ENCODE measurements at places on chromosomes 11 and 22. TPM values are rescaled to one million over a fixed set of nuclear protein-coding genes. Genes with fewer than 3 reads are reported as not detected.
A peak's percentile ranks its signal among the peaks of the same experiment; 100 is the strongest.

GRCh38 chr11:45267652-45268299 lies 18.4 kb downstream of the SYT13 start:
- no peak for DNase-seq

The E2F8 gene
- 7.7 TPM for total RNA-seq

The CARNS1 gene
- not detected for total RNA-seq

The MMP12 gene
- total RNA-seq: 1.3 TPM

- peak; percentile 46 for DNase-seq
Measured at GRCh38 chr11:68974421-68975194, 6.2 kb downstream of the MRGPRD start.

DNA sequence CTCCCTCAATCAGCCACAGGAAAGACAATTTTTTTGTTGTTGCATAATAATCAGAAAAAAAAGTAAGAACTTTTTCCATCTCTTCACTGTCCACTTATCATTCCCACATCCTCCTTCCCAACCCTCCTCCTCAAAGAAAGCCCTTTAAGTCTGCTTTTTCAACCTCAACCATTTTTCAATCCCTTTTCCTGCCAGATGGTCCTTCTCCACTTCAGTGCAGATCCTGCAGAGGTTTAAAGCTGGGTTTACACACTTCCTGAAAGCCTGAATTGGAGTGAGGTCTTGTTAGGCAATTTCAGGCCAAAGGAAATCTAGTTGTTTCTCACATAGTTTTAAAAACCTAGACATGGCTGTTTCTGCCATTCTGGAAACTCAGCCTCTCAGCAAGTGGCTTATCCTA lies 78.3 kb downstream of the RPL27A start:
- no peak for DNase-seq

GRCh38 chr22:45846952-45847351 lies 130.0 kb downstream of the WNT7B start:
- no peak for DNase-seq

DNA sequence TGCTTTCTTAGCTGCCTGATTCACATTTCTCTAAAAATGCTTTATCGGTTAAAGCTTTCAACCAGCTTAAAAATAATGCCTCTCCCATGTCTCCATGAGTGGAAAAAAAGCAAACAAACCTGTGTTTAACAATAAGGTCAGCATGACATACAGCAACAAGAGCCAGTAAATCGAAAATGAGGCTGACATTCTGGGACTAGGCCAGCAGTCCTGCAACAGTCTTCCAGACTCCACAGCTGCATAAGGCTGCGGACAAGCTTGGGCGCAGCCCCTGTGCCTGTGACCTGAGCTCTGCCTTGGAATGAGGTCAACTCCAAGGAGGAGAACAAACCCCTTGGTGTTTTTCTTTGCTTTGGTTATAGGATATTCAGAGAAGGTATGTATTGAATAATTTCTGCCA lies 95.5 kb downstream of the PGR start:
- no peak for DNase-seq

GRCh38 chr11:128448200-128448886 lies 139.0 kb downstream of the ETS1 start:
- DNase-seq: peak; percentile 95

The DERL3 gene
- 0.57 TPM for total RNA-seq

DNA sequence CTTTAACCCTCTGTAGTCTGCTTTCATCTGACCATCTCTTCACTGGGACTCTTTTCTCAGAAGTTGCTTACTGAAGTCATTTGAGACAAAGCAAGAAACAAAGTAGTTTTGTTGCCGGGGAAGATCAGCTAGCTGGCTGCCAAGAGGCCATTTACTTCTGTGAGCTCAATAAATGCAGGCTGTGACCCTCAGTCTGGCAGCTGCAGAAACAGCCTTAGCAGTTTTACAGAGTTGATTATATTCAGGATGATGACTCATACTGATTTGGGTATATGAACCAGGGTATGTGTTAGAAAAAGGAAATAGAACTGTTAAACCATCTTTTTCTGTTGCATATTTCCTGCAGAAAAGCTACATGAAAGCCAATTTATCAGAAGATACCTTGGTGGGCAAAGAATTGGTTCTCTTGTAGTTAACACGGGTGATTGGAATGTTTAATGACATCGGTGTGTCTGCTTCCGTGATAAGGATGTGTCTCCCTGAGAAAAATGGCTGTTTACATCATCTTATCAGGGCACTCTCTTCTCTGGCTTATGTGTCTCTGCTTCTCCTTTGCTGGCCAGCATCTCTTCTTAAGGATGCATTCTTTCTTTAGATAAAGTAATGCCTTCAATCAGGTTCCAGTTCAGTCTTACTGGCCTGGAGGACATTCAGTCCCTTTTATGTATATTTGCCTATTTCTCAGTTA lies 18.5 kb downstream of the FIBIN start:
- DNase-seq: peak; percentile 40

DNA sequence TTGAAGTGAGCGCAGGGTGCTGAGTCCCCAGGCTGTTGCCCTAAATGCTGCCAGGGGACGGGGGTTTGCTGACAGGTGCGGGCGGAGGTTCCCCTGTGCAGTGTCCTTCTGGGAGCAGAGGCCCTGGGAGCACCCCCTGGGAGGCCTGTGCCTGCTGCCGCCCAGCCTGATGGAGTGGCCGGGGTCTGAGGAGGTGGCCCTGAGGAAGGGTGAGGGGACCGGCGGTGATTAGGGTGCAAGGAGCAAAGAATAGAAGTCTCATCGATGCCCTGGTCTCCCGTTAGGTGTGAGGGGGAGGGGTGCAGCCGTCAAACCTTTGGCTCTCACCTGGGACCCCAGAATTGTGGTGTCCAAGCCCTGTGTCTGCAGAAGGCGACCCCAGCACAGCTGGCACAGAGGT lies 1294.7 kb downstream of the BRD1 start:
- no peak for DNase-seq

GRCh38 chr11:63537293-63538101 lies 889 bp downstream of the PLAAT4 start:
- DNase-seq: peak; percentile 43

DNA sequence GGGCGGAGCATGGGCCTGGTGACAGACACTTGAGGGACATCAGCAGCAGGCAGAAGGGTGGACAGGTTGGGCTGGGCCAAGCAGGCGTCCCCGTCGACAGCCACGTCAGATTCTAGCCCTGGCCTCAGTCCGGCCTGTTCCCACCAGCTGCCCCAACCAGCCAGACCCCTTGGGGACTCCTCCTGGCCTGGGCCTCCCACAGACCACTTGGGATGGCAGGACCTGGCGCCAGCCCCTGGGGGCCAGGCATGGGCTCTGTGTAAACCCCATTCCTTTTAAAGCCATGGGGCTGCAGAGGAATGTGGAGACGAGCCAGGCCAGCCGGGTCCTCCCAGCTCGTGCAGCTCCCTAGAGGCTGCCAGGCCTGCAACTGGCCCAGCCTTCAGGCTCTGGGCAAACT lies 4.7 kb upstream of the SUSD2 start:
- DNase-seq: no peak

GRCh38 chr11:13861411-13861810 lies 101.1 kb upstream of the SPON1 start:
- no peak for DNase-seq

DNA sequence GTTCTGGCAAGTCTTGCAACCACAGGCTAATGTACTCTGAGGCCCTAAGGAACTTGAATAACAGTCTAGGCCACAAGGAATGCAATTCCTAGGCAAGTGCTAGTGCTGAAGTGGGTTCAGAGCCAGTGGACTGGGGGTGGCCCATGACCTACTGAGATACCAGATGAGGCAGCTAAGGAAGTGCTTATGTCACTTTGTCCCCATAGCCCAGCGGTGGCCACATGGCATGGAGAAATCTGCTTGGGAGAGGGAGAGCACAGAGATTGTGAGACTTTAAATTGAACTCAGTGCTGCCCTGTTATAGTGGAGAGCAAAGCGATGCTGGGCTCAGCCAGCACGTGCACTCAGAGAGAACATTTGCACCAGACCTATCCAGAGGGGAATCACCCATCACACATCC lies 629.5 kb downstream of the JRKL start:
- no peak for DNase-seq

The MMP1 gene
- total RNA-seq: 1.9 TPM

DNA sequence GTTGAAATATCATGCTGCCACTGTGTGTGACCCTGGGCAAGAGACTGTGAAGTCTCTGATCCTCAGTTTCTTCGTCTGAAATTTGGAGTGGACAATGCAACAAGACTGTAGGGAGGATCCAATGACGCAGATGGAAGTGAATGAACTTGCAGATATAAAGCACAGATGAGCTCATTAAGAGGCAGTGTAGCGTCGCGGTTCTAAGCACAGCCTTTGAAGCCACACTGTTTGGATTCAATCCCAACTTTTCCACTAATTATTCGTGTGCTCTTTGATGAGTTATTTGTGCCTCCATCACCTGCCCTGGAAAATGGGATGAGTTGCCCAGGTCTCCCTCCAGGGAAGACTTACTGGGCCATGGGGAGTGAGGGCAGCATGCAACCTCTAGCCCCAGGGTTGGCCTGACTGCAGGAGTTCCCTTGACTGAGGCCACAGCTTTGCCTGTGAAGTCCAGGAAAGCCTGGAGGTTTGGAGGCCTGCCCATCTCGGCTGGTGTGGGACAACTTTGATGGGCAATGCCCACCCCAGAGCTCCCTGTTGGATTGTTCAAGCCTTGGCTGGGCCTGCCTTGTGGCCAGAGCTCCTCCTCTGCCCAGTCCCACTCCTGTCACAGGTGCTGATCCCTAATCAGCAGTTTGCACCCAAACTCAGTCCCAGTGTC lies 266.0 kb upstream of the B3GAT1 start:
- no peak for DNase-seq

The GDPD4 gene
- total RNA-seq: not detected

- DNase-seq: peak; percentile 54
Measured at GRCh38 chr11:118620529-118621070, 13.2 kb downstream of the PHLDB1 start.

DNA sequence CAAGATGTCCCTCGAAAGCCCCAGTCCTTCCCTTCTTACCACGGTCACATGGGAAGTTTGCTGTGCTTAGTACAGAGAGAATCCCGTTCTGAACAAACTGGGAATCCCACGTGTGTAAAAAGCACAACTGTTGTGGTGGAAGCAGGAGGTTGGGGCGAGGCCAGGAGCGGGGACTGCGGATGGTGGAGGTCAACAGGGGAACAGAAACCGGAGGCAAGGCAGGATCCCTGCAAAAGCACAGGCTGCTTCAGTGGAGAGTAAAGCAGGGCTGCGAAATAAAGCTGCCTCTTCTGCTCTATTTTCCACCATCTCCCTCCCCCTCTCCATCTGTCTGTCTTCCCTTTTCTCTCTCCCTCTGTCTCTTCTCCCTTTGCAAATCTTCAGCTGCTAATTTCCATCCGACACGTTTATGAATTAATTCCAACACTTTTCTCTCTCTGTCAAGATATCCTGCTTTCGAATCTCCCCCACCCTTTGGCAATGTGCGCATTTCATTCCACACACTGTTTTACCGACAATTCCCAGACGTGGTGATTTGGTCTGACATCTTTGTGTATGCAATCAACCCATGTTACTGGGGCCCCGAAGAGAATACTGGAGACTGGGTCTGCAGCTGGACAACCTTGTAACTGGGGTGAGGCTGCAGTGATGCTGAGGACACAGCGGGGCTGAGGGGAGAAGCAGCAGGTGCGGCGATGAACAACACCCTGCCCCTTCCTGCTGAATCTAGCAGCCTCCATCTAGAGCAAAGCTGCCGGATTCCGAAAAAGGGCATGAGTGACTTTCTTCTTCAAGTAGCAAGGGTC lies 571.8 kb downstream of the OPCML start:
- no peak for DNase-seq

DNA sequence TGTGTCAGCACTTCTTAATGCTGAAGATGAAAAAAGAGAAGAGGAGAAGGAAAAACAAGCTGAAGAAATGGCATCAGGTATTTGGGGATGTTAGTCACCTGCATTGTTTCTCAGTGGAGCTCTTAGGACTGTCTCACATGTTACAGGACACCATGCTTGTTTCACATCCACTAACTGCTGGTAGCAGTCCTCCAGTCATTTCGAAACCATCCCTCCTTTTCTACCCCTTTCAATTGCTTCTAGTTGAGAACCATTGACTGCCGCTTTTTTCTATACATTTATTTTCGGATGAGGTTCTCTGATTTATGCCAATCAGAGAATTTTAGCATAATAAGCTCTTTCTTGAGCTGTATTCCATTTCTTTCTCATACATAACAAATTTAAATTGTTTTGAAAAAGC lies 21.5 kb downstream of the BIRC2 start:
- DNase-seq: no peak

DNA sequence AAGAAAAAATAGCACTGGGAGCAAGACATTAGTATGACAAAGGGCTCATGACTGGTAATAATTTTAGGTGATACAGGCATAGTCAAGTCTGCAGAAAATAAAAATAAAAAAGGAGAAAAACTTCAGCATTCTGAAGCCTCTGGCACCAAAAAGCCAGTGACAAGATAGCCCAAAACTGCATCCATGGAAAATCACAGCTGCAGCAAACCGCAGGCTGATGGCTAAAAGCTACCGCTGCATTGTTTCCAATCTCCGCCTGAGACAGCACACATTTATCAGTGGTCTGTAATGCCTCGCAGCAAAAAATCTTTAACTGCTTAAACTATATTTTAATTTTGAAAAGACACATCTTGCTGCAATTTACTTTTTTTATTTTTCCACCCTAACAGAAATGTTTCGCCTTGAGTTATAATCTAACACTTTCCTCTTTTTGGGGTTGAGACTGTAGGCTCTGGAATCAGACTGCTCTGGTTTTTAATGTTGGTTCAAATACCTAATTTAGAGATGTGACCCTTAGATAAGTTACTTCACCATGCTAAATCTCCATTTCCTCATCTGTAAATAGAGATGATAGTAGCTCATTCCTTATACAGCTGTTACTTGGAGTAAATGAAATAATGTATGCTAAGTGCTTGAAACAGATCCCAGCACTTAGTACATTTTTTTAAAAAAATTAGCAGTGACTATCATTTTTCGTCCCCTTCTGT lies 42.0 kb upstream of the FIBIN start:
- DNase-seq: no peak

DNA sequence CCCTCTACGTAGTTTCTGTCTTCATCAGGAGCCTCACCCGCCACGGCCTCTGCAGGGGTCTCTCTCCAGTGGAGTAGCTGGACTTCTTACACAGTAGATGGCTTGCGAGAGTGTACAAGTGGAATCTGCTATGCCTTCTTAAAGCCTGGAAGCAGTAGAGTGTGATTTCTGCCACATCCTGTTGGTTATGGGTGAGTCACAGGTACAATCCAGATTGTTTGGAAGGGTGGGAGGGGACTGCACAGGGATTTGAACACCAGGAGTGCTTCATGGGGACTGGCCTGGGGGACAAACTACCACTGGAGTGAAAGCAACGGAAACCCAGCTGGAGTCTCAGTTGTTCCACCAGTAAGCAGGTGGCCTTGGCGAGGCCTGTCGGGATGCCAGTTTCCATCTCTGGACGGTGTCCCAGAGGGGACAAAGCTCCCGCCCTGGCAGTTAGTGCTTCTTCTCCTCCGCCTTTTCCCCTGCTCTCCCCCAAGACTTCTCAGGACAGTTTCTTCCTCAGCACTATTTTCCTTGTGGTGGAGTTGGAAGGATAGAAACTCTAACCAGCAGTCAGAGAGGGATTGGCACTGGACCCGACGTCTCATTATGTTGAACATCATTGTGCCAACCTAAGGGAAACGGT lies 85.0 kb upstream of the RCN1 start:
- peak; percentile 82 for DNase-seq
